Thoracic aorta (tissue), 2 donors: ENCODE measurements at places on chromosomes 11 and 22. TPM values are rescaled to one million over a fixed set of nuclear protein-coding genes. Genes with fewer than 3 reads are reported as not detected.

CERK gene
- 72.8 TPM for total RNA-seq

SLCO2B1 gene
- 692 TPM for total RNA-seq

- no peak overlapping the region for H3K27ac ChIP-seq
- no peaks in the 10 kb centered on the region for H3K27me3 ChIP-seq
- peaks cover 7% of the 10 kb centered on the region for H3K4me1 ChIP-seq
- H3K36me3 ChIP-seq: no peaks in the 10 kb centered on the region
These were observed 121.2 kb downstream of the SIK3 start for GRCh38 chr11:116976941-116977570.

DNA sequence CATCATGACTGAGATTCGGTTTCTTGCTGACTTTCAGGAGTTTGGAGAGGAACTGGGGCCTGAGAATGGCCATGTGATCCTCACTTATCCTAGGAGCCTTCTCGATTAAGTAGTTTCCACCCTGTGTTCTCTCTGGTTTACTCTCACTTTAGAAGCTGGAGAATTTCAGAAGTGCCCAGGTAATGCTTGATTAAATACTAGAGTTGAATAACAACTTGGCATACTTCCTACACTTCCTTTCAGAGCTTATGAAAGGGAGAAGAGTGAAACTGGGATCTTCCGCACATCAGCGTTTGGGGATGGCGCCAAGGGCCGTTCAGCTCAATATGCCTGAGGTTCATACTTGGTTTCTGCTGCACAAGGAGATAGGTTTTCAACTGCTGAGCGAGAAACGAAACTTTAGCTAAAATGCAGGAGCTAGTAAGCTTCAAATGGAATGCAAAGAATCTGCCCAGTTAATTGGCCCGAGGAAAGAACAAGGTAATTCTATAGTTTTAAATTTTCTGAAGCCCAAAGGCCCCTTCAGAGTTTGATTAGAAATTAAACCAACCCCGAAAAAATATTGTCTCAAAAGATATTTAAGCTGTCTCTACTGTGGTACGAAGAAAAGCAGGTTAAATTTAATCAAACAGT lies 823 bp upstream of the MUC15 start:
- no peaks in the 10 kb centered on the region for H3K36me3 ChIP-seq
- DNase-seq: no peak
- no peaks in the 10 kb centered on the region for H3K27me3 ChIP-seq
- H3K4me1 ChIP-seq: no peaks in the 10 kb centered on the region

DNA sequence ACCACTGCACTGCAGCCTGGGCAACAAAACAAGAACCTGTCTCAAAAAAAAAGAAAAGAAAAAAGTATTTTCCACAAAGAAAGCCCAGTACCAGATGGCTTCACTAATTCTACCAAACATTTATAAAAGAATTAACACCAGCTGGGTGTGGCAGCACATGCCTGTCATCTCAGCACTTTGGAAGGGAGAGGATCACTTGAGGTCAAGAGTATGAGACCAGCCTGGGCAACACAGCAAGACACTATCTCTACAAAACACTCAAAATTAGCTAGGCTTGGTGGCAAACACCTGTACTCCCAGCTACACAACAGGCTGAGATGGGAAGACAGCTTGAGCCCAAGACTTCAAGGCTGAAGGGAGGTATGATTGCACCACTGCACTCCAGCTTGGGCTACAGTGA lies 20.1 kb downstream of the RSF1 start:
- H3K4me3 ChIP-seq: no peak overlapping the region
- no peaks in the 10 kb centered on the region for H3K36me3 ChIP-seq
- H3K27ac ChIP-seq: no peak overlapping the region
- peaks cover 10% of the 10 kb centered on the region for H3K4me1 ChIP-seq
- no peaks in the 10 kb centered on the region for H3K27me3 ChIP-seq
